ENCODE measurements at places on chromosomes 7 and 10.
A peak's percentile ranks its signal among the peaks of the same experiment; 100 is the strongest.

GRCh38 chr10:43273543-43273942 lies 6.7 kb upstream of the RASGEF1A start:
- DNase-seq: no peak

DNA sequence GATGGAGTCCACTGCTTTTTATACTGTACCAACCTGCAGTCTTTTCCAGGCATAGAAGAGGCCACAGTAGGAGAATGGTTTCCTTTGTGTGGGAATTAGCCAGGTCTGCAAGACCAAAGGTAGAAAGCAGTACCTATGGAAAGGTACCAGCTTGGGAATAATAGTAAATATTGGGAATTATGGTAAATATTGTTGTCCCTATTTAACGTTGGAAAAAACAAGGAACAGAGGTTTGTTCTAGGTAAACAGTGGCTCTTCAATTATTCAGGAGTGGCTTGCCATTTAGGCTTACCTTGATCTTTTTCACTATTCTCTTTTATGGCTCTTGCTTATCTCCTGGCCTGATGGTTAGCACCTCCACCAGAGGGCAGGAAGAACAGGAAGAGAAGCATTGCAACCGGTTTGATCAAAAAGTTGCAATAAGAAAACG lies 43.9 kb upstream of the GSAP start:
- DNase-seq: no peak

DNA sequence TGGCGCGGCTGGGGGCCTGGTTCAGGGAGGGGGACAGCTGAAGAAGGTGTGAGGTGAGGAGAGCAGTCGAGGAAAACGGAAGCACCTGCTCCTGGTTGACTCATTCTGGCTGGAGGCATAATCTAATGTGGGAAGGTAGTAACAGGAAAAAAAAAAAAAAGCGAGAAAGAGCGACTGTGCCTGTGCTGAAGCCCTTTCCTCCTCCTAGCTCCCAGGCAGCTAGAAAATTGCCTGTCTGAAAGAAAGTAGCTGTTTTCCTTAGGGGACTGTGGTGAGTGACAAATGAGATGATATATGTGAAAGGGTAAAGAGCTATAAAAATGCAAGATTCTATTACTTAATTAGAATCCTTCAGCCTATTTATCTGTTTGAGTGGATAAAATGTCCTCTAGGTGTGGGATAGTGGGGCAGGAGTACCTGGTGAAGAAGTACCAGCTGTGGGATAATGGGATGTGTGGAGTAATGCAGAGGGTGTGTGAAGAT lies 4.9 kb upstream of the MEST start:
- no peak for DNase-seq

- no peak for DNase-seq
These were observed 27.7 kb upstream of the DDIT4 start for GRCh38 chr10:72245949-72246525.

DNA sequence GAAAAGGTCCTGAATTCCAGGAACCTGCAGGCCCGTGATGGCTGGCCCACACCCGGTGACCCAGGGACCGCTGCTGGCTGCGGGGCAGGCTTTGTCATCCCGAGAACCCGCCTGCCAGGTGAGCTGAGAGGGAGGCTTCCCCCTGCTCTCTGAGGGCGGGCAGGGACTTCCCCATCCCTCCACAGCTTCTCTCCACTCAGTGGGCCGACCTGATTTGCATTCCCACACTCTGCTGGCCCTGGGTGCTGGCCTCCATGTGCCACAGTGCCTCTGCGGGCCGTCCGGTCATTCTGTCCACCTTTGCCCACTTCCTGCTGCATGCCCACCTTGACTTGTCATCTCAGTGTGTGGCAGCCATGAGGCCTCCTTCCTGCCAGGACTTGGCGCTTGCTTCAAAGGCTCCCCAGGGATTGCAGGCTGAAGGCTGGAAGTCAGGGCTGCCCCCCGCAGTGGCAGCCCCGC lies 35.3 kb downstream of the PALD1 start:
- DNase-seq: no peak

GRCh38 chr10:63586043-63586442 lies 64.8 kb downstream of the REEP3 start:
- no peak for DNase-seq

GRCh38 chr7:77352665-77353406 lies 63.3 kb downstream of the GSAP start:
- no peak for DNase-seq

DNA sequence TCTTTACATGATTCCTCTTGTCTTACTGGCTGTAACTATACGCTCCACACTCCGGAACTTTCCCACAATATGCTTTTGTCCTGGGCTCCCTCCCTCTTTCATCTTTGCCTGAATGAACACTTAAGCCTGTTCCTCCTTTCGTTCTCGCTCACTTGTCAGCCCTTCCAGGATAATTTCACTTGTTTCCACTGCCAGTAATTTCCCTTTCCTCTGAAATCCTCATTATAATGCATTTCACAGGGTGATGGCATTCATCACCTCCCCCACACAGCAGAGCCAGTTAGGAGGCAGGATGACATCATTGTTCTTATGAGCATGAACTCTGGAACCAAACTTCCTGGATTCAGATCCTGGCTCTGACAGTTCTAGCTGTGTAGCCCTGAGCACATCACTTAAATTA lies 372.6 kb downstream of the GPR158 start:
- DNase-seq: no peak

DNA sequence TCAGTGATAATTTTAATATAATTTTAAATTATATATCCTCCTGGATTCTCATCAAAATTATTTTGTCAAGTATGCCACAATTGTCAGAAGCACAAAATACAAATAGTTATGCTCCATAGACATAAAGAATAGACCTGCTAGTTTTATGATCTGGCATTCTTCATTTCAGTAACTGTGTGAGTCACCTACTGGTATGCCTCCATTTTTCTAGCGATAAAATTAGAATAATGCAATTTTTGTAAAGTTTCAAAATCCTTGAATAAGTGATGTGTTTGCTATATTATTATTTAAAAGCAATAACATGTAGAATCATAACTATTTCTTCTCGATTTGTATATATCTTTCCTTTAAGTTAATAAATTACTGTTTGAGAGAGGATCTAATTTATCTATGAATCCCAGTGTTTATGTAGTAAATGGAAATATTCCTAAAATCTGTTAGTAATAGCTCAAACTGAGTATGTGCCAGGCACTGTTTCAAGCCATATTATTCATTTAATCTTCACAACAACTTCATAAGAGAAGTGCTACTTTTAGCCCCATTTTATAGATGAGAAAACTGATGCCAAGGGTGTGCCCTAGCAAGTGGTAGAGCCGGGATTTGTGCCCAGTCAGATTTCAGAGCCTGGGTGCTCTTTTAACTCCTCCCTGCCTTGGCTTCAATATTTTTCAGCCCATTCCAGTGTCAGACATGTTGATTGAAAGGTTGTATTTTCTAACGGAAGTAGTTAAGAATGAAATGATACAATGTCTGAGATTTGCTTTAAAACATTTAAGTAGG lies 38.4 kb downstream of the NET1 start:
- no peak for DNase-seq

DNA sequence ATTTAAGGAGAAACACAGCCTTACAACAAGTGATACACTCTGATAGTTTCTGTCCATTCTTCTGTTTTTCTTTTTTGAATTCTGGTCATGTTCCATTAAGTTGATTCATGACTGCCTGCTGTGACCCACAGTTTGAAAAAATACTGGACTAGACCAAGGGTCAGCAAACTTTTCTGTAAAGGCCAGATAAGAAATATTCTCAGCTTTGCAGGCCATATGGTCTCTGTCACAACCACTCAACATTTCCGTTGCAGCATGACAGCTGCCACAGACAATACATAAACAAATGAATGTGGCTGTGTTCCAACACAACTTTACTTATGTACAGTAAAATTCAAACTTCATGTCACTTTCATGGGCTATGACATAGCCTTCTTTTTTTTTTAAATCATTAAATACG lies 156.7 kb downstream of the PLXNA4 start:
- no peak for DNase-seq

GRCh38 chr10:55820071-55820470 lies 541.0 kb downstream of the ZWINT start:
- no peak for DNase-seq

DNA sequence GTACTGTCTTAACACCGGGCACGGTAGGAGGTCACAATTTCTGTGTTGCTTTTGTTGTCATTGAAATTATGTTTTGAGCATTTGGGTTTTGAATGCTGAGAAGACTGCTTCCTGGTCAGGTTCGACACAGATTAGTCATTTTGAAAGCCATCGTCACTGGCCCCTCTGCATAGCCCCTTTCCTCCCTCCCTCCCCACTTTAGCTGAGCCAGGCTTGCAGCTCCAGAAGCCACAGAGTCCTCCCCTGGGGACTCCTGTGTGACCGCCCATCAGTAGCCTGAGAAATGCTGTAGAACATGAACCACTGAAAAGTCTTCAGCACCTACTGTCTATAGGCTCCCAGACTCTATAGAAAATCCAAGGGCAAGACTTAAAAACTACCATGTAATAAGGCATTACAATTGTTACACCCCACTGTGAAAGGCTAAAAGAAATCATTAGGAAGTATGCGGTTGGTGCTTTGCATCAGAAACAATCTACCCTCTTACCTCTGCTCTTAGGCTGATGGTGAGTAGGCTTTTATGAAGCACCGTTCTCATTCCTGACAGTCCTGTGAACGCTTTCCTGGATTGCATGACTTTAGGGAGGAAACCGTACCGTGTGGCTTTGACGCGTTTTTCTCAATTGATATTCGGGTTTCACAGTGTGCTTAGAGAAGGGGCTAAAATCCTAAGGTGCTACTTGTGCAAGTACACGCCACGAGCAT lies 24.8 kb downstream of the JCAD start:
- DNase-seq: no peak

GRCh38 chr10:30999070-30999712 lies 32.5 kb downstream of the ZNF438 start:
- no peak for DNase-seq

- no peak for DNase-seq
These were observed 675.1 kb upstream of the PCDH15 start for GRCh38 chr10:55476129-55476528.

GRCh38 chr10:102676534-102677315 lies 32.4 kb downstream of the TRIM8 start:
- no peak for DNase-seq

DNA sequence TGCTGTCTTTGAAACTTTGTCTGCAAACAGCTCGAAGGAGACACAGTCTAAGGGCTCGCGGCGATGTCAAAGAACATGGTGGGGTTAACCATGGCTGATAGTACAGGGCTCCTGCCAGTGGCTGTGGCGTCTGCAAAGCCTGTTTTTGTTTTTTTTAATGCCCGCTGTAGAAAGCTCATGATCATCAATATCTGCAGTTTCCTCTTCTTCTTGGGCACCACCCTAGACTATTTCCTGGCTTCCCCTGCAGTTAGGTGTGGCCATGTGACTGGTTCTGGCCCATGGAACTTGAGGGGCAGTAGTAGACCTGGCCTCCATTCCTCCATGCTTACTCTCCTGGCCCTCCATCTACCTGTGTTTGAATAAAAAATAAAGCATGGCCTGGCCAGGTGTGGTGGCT lies 21.8 kb upstream of the SAMD8 start:
- no peak for DNase-seq

DNA sequence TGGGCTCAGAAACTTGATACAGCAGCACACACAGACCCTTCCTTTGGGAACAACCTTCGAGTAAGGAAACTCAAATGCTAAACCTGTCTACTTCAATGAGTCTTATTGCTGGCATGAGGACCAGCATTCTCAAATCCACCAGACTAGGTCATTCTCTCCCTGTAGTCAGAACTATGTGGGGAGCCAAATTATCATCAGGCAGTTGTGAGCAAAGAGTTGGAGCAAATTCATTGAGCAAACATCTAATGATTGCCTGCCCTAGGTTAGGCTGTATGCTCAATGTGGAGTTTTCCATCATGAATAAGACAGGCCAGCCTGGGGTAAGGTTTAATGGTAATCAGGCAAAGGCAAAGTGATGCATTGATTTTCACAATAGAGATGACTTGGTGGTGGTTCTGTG lies 3.6 kb downstream of the EPDR1 start:
- no peak for DNase-seq

GRCh38 chr7:84196084-84196503 lies 1.5 kb upstream of the SEMA3A start:
- no peak for DNase-seq

DNA sequence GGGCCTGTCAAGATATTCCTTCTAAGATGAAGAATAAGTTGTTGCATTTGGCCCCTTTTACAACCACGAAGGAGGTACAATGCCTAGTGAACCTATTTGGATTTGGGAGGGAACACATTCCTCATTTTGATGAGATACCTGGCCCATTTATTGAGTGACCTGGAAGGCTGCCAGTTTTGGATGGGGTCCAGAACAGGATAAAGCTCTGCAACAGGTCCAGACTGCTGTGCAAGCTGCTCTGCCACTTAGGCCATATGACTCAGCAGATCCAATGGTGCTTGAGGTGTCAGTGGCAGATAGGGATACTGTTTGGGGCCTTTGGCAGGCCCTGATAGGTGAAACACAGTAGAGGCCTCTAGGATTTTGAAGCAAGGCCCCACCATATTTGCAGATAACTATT lies 704.6 kb downstream of the CCSER2 start:
- DNase-seq: no peak

- no peak for DNase-seq
These were observed 209.2 kb upstream of the SHH start for GRCh38 chr7:156021471-156021870.

DNA sequence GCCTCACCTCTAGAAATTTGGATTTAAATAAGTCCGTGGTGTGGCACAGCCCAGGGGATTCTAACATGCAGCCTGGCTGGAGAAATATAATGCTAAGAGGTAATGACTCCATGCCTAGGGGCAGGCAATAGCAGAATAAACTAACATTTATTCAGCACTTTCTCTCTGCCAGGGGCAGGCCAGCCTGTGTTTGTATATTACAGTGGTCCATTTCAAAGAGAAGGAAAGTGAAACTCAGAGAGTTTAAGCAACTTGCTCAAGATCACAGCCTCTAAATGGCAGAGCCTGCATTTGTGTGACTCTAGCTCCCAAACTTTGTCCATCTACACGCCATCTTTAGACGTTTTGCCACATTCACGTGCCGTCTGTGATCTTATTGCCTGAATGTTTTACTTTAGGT lies 6.7 kb upstream of the LRRC18 start:
- no peak for DNase-seq

- peak; percentile 46 for DNase-seq
These were observed 54.2 kb upstream of the FHIP2A start for GRCh38 chr10:114767101-114767985.

- no peak for DNase-seq
These were observed 5.6 kb downstream of the CELF2 start for GRCh38 chr10:11023009-11023953.

GRCh38 chr10:81889181-81889769 lies 14.3 kb downstream of the NRG3 start:
- DNase-seq: no peak

DNA sequence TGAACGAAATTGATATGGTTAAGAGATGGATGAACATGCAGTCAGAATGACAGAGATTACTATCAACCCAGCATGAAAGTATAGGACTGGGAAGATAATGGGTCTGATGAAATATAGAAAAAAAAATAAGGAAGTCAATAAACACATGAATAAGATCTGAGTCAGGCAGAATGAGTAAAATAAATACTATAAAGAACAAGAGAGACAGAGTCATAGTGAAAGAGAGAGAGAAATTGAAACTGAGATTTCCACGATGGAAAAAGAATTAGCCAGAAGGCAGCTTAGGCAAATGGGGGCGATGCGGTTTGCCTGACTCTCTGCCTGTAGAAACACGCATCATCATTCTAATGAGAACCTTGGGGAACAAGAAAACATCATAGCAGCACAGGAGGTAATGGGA lies 26.6 kb downstream of the SEMA3D start:
- no peak for DNase-seq

Data from progenitor cell of endocrine pancreas (in vitro differentiated cells).